ENCODE measurements at places on chromosomes 5 and 9.
A peak's percentile ranks its signal among the peaks of the same experiment; 100 is the strongest.

GRCh38 chr5:143932584-143932983 is 120.6 kb downstream of the HMHB1 start:
- no peak for DNase-seq

GRCh38 chr5:34660444-34660843 is 4.3 kb downstream of the RAI14 start:
- peak; percentile 95 for DNase-seq

DNA sequence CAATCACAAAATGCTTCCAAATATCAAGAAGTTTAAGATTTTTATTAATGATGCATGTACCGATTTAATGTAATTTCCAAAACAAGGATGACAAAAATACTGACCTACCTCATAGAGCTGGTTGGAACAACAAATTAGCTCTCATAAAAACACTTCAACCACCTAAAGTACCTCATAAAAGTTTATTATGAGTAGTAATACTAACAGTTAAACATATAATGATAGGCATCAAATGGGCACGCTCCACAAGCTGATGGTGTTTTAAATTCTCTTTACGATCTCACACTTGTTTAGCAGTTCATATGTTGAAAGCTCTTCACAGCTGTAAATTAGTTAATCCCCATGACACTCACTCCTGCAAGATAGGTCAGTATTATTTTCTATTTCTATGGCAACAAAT is 150.0 kb upstream of the KIF2A start:
- DNase-seq = no peak

DNA sequence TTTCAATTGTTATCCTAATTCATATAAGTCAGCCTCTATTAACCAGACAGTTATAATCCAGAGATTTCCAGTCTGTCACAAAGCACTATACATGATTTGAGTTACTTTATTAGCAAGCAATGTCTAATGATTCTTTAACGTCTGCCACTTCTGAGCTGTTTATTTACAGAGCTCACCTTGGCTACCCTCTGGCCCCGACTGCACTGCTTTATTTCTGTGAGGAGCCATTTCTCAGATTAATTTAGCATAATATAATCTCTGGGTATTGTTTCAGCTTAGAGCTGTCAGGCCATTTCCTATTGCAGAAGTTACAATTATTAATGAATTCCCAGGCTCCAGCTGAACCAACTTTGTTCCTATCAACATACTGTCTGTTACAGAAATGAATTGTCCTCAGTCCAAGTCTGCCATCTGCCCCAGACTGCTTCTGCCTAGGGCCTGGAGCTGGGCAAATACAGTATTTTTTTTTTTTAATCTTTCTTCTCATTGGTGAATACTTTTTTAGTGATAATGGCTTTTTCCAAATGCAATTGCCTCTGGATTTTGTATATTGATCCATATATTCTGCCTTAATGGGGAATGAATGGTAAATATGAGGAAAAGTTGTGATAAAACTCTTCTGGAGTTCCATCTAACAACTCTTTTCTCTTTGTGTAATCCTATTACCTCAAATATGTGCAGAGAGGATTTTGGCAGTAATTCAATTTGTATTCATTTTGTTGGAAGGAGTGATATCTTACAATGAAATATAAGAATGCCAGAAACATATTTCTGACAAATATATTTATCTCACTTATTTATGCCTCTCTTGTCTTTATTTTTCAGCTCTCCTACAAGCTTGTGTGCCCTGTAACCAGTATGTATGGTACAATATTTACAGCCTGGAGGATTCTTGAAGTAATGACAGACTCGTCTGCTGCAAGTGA is 104.7 kb downstream of the FOCAD start:
- DNase-seq = no peak

DNA sequence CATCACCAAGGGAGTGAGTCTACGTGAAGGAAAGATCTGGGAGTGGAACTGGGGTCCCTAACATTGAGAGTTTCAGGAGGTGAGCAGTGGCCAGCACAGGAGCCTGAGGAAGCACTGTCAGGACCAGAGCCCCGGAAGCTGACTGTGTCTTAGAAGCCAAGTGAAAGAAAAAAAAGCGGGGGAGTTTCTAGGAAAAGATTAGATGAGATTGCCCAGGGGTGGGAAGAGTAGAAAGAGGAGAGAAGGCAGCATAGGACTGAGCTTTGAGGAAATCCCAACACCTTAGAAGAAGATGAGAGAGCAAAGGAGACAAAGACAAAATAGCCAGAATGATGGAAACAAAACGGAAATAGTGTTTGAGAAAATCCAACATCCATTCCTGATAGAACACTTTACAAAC is 37.0 kb upstream of the LRRTM2 start:
- DNase-seq = no peak

DNA sequence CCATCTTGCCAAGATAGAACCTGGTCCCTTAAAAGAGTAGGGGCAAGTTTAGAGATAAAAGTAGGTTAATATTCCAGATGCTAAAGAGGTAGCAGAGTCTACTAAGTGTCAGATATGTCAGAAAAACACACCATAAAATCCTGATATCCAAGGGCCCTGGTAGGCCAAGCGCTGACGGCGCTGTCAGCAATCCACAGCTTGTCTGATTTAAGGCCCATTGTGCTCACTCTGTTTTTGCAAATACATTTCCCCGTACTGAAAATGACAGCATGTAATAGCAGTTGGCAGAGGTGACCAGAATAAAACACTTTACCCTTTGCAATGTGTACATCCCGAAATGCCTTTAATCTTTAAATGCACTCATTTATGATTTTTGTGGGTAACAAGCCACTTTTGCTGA is 9.9 kb upstream of the NUDT12 start:
- DNase-seq = no peak

DNA sequence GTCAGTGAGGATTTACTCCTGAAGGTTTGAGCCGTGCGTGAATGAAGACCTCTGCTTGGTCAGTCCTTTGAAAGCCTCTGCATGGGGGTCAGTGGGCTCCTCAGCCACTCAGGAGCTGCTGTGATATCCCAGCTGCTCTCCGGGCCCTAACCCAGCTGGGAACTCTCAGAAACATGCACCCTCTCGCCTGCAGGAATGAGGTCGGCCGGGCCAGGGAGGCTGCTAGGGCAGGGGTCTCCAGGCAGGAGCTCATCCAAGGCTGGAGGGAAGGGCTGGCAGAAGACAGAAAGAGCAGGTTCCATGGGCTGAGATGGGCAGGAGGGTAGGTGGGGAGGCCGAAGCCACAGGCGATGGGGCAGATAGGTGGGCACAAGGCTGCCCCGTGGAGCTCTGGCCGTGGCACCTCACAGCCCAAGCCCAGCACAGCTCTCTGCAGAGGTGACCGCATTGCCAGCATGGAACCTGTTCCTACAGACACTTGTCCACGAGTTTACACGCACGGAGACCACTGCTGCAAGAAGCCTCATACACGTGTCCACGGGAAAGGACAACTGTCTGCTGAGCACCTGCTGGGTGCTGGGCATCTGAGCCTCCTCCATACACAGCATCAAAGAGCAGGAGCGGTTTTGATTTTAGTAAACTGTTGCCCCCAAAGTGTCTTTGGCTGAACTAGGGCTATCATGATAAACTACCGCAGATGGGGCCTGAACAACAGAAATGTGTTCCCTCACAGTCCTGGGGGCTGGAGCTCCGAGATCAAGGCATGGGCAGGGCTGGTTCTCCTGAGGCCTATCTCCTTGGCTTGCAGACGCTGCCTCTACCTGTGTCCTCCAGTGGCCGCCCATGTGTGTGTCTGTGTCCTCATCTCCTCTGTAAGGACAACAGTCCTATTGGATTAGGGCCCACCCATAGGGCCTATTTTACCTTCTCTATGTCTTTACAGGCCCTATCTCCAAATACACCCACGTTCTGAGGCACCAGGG is 85.2 kb upstream of the ADAMTS2 start:
- DNase-seq = no peak

- DNase-seq = no peak
These were observed 19.8 kb downstream of the IL12B start for GRCh38 chr5:159310511-159310910.

- DNase-seq = no peak
These were observed 55.7 kb downstream of the ARL15 start for GRCh38 chr5:54254482-54255198.

DNA sequence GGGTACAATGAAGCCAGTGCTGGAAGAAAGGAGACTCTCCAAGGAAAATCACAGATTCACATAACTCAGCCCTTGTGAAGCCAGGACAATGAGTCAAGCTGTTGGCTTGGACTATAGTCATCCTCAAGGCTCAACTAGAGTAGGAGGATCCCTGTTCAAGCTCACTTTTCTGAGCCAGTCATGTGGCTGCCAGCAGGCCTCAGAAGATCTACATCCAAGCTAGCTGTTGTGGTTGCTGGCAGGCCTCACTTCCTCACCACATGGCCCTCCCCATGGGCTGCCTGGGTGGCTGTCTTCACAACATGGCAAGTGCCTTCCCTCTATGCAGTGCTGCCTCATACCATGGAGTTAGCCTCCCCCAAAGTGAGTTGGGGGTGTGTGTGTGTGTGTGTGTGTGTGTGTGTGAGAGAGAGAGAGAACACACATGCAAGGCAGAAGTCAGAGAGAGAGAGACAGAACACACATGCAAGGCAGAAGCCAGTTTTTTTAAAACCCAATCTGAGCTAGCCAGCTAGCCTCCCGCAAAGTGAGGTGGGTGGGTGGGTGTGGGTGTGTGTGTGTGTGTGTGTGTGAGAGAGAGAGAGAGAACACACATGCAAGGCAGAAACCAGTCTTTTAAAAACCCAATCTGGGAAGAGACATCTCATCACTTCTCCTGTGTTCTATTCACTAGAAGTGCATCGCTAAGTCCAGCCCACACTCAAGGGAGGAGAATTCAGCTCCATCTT is 17.1 kb downstream of the SCAI start:
- peak; percentile 99 for DNase-seq

- no peak for DNase-seq
These were observed 29.8 kb upstream of the PPARGC1B start for GRCh38 chr5:149700347-149700746.
